Upper lobe of left lung (tissue), 6 donors: ENCODE measurements at places on chromosomes 13 and 19.

DNA sequence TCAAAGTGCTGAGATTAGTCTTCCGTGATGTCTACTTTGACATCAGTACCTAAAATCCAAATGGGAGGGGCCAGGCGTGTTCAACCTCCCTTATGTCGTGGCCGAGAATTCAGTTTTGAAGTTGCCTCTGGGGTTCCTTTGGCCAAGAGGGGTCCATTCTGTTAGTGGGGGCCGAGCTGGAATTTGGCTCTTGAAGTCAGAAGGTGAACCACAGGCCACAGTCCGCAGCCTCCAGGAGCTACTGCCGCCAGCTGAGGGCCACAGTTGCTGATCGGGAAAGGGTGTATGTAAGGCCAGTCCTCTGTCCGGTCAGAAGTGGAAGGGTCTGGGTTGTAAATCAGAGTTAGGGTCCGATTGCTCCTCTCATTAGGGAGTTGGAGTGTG is 31.0 kb downstream of the ATP11A start:
- DNase-seq = no peak

DNA sequence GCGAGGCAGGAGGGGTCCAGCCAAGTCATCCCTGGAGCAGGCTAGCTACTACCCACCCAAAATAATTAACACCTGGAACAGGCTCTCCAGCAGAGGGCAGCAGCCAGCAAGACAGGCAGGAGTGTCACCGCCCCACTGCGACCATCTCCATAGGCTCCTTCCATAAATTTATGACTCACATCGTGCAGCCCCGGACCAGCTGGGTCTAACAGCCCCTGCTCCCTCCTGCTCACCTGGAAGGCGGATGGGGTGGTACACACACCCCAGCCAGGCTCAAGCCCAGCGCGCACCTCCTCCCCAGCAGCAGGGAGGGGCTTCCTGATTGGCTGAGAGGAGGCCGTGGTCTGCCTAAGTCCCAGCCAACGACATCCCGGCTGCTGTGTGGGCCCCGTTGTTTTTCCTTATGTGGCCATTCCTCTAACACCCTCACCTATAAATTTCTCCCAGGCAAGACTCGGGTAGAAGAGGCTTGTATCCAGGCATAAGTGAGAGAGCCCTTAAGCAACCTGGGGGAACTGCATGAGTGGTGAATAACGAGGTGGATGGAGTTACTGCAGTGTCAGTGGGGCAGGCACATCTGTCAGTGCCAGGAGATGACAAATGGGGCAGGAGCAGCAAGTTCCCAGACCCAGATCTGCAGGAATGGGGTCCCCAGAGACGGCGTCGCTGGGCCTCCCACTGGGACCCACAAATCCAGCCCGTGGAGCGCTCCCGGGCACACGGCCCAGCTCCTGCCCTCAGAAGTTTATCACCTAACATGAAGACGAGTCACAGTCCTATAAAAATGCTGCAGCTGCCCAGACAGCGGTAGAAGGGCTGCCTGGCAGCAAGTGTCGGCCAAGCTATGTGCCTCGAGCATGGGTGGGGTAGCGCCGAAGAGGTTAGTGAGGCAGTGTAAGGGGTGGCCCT is 43.1 kb downstream of the CEBPG start:
- no peak for DNase-seq

DNA sequence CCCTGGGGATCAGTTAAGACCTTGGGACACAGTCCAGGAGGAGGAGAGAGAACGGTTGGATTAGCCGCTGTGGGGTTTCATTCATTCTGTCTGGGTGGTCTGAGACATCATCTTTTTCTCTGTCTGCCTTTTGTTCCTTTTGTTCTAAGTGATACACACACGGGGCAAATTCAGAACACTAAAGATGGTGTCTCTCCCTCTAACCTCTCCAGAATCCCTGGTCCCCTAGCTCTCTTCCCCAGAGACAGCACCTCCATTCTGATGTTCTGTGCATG is 5.0 kb downstream of the BICRA start:
- no peak for DNase-seq

DNA sequence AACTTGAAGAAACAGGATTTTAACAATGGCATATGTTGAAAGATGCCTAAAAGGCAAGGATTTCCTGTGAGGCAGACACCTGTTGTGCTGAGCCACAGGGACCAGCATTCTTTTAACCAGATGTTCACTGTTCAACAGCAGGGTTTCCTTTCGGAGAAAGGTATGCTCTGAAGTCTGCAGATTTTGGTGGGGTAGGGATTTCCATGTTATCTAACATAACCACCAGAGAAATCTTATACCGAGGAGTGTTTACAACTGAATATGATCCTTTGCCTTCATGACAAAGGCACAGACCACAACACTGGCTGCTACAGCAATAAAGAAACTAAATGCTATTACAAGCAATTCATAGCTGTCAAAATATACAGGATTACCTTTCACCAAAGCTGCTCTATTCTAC is 48.1 kb downstream of the MPHOSPH8 start:
- no peak for DNase-seq

- no peak for DNase-seq
Observed at GRCh38 chr13:34338102-34338501, 520.2 kb downstream of the RFC3 start.

GRCh38 chr19:54253331-54254194 is 3.5 kb downstream of the LILRB5 start:
- DNase-seq = no peak

GRCh38 chr13:37701972-37702371 is 103.4 kb upstream of the POSTN start:
- no peak for DNase-seq

DNA sequence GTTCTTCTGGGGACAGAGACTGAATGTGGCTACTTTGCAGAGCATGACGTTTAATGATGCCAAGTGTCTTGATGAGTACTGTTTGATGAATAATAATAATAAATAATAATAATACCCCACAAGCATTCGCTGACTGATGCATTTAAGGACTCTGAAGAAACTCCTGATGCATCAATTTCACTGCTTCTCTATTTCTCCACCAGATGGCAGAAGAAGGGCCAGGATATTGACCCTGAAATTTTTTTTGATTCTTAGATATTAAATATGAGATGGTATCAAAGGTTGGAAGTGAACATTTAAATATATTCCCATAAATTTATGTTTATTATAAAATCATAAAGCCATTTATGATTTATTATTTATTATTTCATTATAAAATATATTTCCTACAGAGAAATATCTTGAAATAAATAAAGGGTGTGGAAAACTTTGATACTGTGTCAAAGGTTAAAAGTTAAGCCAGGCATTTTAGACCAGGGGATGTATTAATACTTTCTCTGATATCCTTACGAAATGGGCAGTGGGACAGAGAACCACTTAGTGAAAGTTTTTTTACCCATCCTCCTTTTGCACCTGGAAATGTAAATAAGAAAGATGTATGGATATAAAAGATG is 170.9 kb downstream of the LACC1 start:
- DNase-seq = no peak

DNA sequence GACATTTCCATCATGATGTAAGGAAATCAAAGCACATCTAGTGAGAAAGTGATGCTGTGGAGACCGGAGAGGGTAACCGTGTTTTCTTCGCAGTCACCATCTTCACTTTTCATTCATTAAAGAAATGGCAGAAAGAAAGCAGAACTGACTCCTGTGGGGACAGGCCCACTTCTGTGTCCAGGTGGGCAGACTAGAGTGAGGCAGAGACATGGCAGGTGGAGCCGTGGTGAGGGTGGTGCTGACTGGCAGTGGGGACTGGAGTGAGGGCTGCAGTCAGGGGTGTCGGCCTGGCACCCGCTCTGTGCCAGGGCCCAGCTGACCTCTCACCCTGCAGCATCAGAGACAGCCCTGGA is 71.4 kb upstream of the MCF2L start:
- DNase-seq = no peak

DNA sequence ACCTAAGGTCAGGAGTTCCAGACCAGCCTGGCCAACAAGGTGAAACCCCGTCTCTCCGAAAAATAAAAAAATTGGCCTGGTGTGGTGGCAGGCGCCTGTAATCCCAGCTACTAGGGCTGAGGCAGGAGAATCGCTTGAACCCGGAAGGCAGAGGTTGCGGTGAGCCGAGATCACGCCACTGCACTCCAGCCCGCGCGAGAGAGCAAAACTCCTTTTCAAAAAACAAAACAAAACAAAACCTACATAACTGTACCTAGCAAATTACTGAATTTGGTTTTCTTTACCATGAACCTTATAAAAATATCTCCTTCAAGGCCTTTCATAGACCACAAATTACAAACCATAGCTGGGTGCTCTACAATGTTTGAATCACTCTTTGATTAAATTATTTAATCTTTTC is 760 bp downstream of the ZNF91 start:
- DNase-seq = peak; percentile 50

GRCh38 chr19:56725829-56726424 is 54.4 kb upstream of the ZNF835 start:
- DNase-seq = no peak

DNA sequence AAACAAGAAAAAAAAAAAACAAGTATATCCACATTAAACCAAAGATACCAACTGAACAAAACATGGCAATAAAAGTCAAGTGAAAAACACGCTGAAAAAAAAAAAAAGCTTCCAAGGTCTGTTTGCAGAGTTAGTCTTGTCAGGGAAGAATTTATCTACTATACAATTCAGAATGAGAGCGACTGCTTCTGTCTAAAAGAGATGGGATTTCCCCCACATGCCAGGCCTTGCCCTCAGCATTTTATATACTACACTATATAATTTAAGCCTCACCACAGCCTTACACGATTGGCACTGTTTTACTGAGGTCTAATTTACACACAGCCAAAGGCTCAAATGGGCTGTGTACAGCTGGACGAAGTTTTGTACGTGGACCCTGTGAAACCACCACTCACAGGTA is 67.3 kb downstream of the FOXO1 start:
- no peak for DNase-seq

DNA sequence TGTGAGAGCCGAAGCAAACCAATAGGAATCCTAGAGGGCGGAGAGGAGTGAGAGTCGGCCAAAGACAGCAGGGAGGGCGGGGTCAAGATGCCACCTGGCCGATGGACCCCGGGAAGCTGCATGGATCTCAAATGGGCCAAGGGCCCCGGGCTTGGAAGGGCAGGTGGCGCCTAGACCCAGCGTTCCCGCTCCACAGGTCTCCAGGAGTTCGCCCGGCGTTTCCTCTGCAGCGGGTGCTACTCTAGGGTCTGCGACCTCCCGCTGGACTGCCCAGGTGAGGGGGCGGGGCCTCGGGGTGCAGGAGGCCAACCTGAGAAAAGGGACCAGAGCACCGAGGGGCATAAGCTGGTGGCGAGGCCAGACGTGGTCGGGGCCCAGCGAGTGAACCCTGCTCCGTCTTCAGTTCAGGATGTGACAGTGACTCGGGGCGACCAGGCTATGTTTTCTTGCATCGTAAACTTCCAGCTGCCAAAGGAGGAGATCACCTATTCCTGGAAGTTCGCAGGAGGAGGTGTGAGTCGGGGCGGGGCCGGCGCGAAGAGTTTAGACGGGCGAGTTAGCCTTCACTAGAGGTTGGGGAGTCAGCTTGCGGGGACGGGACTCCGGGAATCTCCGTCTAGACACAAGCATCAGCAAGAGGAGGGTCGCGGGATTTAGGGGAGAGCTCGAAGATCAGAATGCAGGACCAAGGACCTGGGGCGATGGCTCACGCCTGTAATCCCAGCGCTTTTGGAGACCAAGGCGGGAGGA is 9.9 kb downstream of the SPACA6 start:
- DNase-seq = peak; percentile 65

- no peak for DNase-seq
Observed at GRCh38 chr13:34208336-34208735, 390.4 kb downstream of the RFC3 start.

DNA sequence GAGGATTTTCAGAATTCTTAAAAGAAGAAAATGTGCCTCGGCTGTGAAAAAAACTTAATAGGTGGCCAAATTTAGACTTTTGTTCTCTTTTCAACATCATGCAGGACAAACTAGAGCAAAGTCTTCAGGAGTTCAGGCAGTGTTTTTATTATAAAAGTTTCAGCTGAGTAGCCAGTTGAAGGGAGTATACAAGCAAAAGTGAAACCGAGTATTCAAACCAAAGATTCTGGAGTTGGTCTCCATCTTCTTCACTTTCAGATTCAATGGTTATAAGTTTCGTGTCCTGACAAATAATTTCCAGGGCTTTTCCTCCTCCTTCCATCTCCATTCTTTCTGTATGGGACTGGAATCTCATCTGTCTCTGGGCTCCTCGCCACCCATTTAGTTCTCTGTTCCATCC is 379.7 kb downstream of the GPC5 start:
- no peak for DNase-seq

DNA sequence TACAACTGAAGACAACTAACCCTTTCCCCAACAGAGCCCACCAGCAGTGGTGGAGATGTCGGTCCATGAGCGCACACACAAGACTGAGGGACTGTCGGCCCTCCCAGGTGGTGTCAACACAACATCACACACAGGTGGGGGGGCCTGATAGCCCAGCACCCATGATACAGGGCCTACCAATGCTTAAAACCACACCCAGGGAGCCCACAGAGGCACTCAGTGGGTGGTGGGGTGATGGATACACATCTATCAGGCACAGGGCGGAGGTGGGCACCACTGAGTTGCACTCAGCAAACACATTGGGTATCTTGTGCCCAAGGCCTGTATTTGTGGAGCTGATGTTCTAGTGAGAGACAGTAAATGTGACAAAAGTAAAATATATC is 7.0 kb upstream of the ZFP36 start:
- DNase-seq = no peak

GRCh38 chr19:51905206-51905605 is 389 bp upstream of the ZNF649 start:
- DNase-seq = no peak

DNA sequence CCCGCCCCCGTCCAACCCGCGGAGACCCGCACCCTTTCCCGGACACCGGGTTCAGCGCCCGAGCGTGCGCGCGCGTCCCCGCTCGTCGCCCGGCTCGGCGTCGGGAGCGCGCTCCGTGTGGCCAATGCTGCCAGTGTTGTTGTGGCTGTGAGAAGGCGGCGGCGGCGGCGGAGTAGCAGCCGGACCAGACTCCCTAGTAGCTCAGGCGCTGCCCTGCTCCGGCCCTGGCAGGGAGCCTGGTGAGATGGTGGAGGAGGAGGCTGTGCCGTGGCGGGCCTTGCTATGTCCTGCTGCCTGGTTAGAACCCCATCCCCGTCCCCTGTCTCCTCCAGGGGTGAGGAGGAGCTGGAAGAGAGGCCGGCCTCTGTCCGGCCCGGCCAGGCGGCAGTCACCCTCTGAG is 553.2 kb downstream of the TUBA3C start:
- peak; percentile 42 for DNase-seq

- no peak for DNase-seq
Observed at GRCh38 chr13:109816808-109817203, 30.4 kb upstream of the IRS2 start.

DNA sequence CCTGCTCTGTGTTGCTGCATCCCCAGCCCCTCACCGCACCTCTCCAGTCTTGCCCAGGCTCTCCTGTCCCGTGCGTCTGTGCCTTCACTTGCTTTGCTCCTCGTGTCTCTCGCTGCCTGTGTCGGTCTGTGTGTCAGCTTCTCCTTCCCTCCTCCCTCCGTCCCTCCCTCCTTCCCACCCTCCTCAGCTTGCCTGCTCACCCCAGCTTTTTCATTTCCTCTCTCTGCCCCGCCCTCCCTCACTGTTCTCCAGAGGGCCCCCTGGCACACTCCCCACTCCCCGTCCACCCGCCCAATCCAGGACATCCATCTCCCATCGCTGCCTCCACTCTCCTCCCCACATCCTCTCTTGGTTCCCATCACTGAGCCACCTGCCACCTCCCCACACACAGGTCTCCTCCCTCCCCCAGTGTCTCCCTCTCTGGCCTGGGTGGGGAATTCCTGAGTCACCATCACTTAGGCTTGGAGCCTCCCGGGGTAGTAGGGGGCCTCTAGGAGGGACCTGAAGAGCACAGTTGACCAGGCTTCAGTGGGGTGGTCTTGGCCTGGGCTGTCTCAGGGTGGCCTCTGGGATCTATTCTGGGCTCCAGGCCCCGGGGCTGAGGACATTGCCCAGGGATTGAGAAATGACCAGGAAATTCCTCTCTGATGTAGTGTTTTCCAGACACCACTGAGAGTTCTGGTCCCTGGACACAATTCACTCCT is at the start of gene PTGIR:
Gene PTGIR (minus strand): TSS at position 132 of the 704 bp plus-strand sequence. CDS start 864 bp downstream, outside the sequence.
- no peak for DNase-seq
